Choroid plexus epithelial cell (primary cell): ENCODE measurements at places on chromosomes 7 and 10.

DNA sequence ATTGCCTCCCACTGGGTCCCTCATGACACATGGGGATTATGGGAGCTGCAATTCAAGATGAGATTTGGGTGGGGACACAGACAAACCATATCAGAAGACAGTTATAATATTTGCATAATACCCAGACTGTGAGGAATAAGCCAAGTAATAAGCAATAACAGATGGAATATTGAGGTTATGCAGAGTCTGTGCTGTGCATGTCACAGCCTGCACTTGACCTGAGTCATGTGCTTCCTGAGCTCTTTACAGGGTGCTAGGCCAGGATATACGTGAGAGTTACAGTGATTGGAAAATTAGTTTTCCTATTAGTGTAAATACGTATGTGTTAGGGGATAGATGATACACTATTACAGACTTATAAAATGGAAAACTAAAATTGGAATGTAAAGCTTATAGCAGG lies 288.7 kb downstream of the SDK1 start:
- DNase-seq: no peak

- DNase-seq: no peak
Observed at GRCh38 chr7:85196696-85197095, 9.8 kb upstream of the SEMA3D start.

DNA sequence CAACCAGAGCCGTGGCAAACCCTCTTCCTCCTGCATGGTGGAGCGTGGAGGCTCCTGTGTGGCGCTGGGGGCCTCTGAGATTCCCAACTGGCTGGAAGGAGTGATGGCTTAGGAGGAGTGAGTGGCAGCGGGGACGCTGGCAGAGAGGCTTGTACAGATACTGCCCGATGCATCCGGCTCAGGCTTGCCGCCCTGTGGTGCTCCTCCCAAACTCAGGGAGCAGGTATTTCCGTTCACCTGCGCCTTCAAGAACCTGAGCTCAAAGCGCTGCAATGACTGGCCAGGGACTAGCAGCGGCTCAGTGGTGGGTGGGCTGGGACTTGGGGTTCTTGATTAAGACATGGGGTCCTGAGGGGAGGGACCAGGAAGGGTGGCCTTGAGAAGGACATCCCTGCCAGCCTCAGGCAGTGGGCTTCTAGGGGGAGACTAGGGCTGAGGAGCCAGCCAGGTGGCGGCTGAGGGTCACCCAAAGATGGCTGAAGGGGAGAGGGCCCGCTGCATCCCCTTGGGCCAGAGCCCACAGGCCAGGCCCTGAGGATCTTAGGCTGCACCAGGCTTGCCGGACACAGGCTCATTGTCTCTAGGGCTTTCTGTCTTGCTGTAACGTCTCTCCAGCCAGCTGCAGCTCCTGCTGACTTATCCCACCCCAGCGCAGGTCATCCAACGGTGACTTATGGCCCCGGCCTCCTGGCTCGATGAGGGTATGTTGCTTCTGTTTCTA lies 3.2 kb downstream of the ZNF775 start:
- DNase-seq: no peak

DNA sequence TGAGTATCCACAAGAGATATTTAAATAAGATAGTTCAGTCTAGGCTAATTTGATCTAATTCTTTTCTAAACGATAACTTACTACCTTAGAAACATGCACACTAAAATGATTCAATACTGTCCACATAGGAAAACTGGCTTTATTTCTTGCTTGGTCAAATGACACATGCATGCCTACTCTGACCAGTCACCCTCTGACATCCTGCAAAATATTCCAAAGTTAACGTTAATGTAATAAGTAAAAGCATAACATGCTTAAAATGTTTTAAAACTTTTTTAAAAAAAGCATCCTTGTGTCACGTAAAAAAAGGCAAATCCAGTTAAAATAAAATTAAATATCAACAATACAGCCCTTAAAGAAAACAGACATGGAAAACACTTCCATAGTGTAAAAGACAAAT lies 70.2 kb downstream of the UBE2H start:
- no peak for DNase-seq

- peak; percentile 40 for DNase-seq
Observed at GRCh38 chr7:18495412-18496340, at the start of gene HDAC9. Gene HDAC9 (plus strand): TSS chr7:18495749. CDS start chr7:18496303, 554 bp downstream.

- DNase-seq: no peak
Observed at GRCh38 chr10:10294184-10294880, 723.3 kb upstream of the CELF2 start.

DNA sequence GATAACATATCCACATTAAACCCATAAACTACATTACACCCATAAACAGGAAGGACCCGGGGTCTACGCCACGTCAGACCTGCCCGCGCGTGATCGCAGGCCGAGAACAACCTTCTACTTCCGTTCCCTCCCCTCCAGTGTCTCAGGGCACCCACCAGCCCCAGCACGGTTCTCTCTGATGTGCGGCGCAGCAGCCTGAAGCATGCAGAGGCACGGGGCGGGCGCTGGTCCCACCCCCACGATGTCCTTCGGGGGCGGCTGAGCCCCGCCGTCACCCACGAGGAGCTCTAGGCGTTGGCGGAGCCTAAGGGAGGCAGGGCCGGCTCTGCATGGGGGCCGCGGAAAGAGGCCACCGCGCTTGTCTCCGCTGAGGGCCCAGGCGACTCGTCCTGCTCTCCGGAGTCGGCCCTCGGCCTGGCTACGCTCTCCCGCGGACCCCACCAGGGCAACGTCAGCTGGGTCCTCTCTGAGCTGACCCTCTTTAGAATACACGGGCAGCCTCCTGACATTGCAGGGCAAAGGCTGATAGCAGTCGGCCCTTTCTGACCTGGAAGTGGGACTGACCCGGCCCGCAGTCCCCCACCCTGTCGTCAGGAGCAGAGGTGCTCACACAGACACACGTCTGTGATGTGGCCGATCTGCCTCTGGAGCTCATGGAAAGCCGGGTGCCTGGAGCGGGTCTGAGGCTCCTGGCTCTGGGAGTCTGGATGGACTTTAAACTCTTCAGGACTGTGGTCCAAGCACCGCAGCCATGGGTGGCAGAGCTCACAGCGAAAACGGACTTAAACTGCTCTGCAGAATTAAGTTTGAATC lies 65.6 kb upstream of the ADGRA1 start:
- DNase-seq: no peak

DNA sequence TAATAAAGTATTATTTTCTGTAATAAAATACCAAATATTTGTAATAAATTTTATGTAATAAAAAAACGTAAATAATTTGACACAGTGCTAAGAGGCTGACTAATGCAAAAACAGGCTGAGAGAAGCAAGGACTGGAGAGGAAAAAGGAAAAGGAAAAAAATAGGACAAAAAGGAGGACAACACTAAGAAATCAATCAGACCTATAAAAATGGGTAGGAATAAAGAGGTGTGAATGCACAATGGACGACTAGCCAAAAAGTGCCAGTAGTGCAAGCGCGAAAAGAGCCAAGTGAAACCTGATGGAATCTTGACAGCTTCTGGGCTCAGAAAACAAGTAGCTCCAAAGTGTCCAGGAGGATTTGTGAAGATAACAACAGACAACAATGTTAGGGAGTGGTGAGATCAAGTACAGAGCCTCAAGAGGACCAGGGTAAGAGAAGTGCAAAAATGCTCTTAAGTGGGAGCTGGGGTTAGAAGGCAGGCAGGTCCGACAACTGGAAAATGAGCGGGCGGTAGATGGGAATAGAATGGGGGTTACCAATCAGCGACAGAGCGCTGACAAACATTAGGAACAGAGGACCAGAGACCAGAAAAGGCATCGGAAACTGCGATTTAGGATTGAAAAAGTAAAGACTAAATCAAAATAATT lies 1.2 kb downstream of the BRAF start:
- peak; percentile 20 for DNase-seq

DNA sequence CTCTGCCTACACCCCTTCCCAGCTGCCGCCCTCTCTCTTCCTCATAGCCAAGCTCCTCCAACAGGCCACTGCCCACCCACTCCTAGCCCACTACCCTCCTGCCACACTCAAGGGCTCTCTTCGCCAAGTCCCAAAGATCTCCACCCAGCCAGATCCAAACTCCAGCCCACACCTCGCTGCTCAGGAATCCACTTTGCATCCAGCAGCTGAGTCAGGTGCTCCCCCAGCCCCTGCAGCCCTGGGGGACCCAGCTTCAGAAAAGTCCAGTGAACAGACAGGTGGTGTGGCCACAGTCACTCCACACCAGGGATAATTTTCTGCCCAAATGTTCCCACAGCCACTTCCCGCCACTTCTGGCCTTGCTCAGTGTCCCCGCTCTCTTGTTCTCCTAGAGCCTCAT lies 10.9 kb downstream of the OGDHL start:
- no peak for DNase-seq

- DNase-seq: no peak
Observed at GRCh38 chr10:1063232-1063865, 7.2 kb downstream of the WDR37 start.

- no peak for DNase-seq
Observed at GRCh38 chr7:25830215-25830614, 321.8 kb upstream of the NFE2L3 start.

DNA sequence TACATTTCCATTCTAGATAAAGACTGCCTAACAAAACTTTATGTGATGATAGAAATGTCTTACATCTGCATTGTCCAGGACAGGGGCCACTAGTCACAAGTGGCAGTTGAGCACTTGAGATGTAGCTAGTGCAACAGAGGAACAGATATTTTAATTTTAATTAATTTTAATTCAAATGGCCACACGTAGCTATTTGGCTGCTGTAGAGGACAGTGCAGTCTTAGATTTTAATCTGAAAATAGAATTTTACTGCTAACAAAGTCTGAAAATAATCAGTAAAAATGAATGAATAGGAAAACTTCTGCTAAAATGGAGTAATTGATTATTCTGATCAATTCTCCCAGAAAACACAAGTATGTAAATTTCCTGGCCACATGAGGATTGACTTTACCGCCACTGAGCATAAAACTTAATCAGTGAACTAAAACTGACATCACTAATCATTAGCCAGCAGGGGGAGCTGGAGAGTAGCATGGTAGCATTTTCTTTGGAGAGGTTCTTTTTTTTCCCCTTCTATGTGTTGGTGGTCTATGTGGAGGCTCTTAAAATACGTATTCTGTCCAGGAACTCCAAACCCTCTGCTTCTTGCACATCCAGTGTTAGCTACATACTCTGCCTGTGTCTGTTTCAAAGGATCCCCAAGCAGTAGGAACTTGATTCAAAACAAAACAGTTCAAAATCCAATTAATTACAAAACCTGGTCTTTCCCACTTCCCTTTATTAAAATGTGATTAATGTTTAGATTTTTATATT lies 52.1 kb downstream of the TSPAN12 start:
- DNase-seq: peak; percentile 71
